ENCODE measurements at places on chromosomes 5 and 9.

DNA sequence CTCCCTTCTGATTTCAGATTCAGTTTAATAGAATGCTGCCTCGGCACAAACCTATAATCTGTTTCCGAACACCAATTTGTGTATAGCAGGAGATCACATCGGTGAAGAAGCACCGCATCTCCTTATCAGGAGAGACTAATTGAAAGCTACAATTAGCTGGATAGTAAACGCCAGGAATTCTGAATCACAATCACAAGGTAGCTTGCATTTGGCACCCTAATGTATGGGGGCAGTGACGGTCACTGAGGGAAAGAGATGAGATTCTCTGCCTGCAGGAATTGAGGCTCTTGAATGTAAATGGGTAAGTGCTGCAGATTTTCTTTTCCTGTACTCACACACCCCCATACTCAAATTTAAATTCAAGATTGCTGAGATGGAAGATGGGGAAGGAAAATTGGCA, 373.6 kb upstream of the ZNF608 start:
- no peak for DNase-seq

- DNase-seq: no peak
Observed at GRCh38 chr9:131181091-131181681, 55.8 kb downstream of the NUP214 start.

- DNase-seq: no peak
Observed at GRCh38 chr5:156755421-156756087, 94.5 kb upstream of the PPP1R2B start.

DNA sequence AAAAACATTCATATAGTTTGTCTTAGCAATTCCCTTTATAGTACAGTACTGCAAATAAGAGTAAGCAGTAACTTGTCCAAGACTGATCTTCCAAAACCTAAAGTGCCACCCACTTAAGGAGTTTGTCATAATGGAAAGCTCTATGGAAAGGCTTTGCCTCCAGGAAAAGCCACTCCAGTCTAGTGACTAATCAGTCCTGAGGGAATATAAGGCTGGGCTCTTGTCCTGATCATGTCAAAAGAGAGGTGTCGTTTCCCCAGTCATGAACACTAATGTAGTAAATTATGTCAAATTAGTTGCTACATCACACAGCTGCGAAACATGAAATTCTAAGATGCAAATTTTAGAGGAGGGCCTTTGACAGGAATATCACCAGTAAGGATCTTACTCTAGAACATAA, 271.6 kb downstream of the GABRB2 start:
- no peak for DNase-seq

Data from posterior cingulate gyrus (tissue), 11 donors.